Cerebellar nuclear complex (tissue), 1 donor: ENCODE measurements at places on chromosomes 3 and 15.

DNA sequence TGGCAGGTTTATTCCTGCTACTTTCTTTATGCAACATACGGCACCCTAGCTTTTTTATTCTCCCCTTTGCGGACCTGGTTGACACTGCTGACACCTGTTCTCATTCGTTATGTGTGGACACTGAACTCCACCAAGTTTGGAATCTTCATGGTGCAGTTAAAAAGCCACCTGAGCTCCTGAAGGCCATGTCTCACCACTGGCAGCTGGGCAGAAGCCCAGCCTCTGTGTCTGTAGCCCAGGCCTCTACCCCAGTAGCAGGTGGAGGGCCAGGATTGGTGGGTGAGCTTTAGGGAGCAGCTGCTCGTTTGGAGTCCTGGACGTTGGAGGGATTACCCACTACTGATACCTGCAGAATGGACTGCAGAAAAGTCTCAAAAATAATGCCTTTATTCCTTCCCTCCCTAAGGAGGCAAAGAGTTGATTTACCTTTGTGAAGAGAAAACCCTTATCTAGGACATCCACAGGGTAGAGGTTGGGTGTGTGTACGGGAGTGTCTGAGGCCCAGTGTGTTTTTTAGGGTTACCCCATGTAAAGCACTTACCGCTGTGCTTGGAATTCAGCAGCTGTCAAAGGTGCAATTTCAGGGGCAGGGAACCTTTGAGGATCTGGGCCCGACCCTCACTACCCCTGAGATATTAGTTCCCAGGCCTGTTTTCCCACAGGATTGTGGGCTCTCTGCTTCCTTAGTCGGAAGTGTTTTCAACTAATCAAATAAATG, 637 bp upstream of the CCNDBP1 start:
- DNase-seq = no peak

GRCh38 chr3:31729082-31729481, 196.4 kb downstream of the STT3B start:
- no peak for DNase-seq

DNA sequence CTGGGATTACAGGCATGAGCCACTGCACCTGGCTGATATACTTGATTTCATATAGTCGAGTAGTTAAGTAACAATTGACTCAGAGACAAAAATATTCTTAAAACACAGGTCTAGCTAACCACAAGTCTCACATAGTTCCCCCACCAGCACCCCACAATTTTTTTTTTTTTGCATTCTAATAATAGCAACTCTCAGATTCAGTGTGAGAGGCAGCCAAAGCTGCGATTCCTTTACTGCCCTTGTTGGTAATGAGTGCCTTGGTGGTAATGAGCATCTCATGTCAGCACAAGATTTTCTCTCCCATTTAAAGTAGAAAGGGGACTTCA, 72.5 kb downstream of the WWTR1 start:
- no peak for DNase-seq

GRCh38 chr3:197367081-197367780, 68.8 kb upstream of the DLG1 start:
- DNase-seq = no peak

DNA sequence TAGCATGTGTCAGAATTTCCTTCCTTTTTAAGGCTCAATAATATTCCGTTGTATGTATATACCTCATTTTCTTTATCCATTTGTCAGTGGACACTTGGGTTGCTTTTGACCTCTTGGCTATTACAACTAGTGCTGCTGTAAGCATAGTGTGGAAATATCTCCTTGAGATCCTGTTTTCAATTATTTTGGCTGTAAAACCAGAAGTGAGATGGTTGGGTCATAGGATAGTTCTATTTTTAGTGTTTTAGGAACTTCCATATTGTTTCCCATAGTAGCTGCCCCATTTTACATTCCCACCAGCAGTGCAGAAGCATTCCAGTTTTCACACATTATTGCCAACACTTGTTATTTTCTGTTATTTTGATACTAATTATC, 70.4 kb upstream of the C15orf39 start:
- no peak for DNase-seq

DNA sequence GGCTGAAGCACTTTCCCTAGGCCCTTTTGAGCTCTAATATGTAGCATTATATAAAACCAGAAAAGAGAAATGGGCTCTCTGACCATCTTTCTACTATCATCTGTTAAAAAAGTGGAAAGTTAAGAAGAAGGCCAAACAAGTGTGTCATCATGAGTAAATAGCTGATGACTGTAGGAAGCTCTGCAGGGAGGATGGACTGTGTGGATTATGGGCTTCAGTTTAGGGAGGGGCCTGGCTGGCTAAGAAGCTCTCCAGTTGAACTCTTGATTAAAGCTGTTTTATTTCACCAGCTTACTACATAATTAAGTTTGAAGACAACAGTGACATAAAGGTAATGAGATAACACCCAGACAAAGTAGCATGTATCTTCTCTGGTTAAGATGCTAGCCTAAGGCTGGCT, 30.6 kb downstream of the INTS14 start:
- DNase-seq = no peak
